ENCODE measurements at places on chromosomes 5 and 9.

DNA sequence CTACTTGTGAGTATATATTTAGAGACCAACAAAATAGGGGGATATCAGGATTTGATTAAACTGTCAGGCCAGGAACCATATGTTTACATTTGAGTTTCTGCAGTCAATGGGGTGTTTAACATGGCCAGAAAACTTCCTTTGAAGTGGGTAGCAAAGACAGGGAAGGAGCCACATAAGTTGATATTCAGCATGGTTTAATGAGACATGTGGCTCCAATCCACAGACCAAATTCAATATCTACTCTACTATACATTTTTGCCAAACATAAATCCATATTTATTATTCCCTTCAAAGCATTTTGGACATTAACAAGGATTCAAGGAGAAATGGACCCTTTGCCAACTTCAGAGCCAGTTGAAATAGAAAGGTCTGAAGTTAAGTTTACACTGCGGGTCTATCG, 99.8 kb downstream of the TAF11L14 start:
- no peak for DNase-seq
- no peak overlapping the region for H3K27ac ChIP-seq
- no peaks in the 10 kb centered on the region for H3K36me3 ChIP-seq
- no peaks in the 10 kb centered on the region for H3K4me1 ChIP-seq
- no peak overlapping the region for H3K4me3 ChIP-seq

DNA sequence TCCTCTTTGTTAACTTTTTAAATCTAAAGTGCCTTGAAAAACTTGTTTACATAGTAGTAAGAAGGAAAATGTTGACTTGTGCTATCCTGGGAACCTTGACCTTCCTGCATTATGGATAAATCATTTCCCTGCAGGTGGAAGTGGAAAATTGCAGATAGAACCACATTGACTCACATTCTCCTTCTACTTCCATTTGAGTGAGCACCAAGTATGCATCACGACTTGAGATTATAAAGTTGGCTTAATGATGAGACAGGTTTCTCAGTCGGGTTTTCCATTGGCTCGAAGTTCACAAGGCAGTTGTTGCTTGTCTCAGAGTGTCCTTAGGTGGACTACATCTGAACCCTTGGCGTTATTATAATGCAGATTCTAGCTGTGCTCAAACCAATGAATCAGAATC, 39.9 kb downstream of the DOCK8 start:
- H3K4me3 ChIP-seq, result no peak overlapping the region
- H3K27me3 ChIP-seq, result no peaks in the 10 kb centered on the region
- peaks cover 16% of the 10 kb centered on the region for H3K4me1 ChIP-seq
- no peaks in the 10 kb centered on the region for H3K36me3 ChIP-seq

- no peaks in the 10 kb centered on the region for H3K27me3 ChIP-seq
- H3K27ac ChIP-seq, result no peak overlapping the region
- H3K36me3 ChIP-seq, result no peaks in the 10 kb centered on the region
- no peak overlapping the region for H3K4me3 ChIP-seq
- DNase-seq, result no peak
Measured at GRCh38 chr9:73611032-73611431, 459.4 kb downstream of the ANXA1 start.

GRCh38 chr5:92836855-92837755, 743.9 kb downstream of the NR2F1-AS1 start:
- H3K27me3 ChIP-seq, result no peaks in the 10 kb centered on the region
- no peak overlapping the region for H3K27ac ChIP-seq
- H3K4me3 ChIP-seq, result no peak overlapping the region
- no peaks in the 10 kb centered on the region for H3K36me3 ChIP-seq
- no peak for DNase-seq

- DNase-seq, result no peak
- no peak overlapping the region for H3K27ac ChIP-seq
- H3K27me3 ChIP-seq, result no peaks in the 10 kb centered on the region
- H3K36me3 ChIP-seq, result no peaks in the 10 kb centered on the region
Measured at GRCh38 chr5:10941900-10942299, 180.9 kb upstream of the DAP start.

DNA sequence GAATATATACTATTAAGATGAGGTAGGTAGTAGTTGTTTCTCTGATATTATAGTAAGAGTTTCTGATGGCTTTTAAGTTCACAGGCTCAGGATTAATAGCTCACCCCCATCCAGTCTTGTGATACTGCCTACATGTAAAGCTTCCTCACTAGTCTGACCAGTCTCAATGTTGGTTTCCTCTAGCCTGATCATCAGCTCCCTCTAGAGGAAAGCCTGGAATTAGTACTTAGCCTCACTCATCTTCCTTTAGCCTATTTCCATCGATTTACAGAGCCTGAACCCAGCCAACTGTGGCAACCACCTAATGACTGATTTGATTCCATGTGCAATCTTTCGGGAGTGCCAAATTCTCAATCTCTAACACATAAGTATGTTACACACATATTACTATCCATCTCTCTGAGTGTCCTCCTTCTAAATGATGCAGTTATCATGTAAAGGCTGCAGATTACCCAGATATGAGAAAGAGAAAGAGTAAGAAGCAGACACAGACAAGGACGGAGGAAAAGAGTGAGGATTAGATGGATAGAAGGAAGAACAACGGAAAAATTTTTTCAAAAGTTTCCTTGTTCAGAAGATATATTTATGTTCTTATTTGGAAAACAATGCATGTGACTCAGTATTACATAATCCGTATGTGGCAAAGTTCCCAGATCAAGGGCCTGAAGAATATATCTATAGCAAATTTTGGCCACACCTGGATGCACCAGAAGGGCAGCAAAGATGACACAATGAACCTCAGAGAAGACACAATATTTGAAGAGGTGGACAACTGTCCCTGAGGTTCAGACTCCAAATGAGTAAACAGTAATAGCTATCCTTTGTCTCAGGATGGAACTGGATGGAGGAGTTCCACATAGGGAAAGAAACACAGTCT, 333.7 kb downstream of the ELAVL2 start:
- no peak overlapping the region for H3K27ac ChIP-seq
- H3K4me1 ChIP-seq, result peaks cover 2% of the 10 kb centered on the region
- no peak overlapping the region for H3K4me3 ChIP-seq
- peak; percentile 47 for DNase-seq
- no peaks in the 10 kb centered on the region for H3K27me3 ChIP-seq
- H3K36me3 ChIP-seq, result no peaks in the 10 kb centered on the region

DNA sequence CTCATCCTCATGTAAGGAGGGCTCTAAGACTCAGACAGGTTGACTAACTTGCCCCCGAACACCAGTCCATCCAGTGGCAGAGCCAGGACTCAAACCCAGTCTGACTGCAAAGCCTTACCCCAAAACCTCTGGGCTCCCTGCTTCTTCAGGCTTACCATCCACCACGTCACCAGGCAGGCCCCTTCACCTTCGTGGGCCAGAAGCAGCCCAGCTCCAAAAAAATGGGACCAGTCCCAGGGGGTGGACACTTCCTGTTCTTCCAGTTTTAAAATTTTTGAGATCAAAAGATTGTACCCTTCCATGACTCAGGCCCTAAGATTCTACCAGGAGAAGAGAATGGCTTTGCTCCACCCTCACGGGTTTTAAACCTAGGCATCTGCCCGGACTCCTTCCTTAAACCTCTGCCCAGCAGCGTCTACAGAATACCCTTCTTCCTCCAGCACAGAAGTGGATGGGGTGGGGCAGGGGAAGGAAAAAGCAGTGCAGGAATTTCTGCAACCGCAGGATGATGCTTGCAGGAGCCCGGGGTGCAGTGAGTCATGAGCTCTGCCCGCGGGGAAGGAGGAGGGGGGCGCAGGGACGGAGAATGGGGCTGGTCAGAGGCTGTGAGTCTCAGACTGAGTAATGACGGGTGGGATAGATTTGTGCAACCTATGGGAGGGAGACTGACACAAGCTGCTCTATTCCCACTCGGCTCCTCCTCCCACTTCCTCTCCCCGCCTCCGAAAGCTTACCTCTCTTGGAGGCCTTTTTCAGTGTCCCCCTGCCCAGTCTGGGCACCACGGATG, 50.4 kb upstream of the STXBP1 start:
- H3K27me3 ChIP-seq, result peaks cover 10% of the 10 kb centered on the region
- peaks cover 30% of the 10 kb centered on the region for H3K36me3 ChIP-seq
- H3K4me3 ChIP-seq, result peak overlapping the region; percentile 42
- H3K4me1 ChIP-seq, result peaks cover 60% of the 10 kb centered on the region
- H3K27ac ChIP-seq, result peak overlapping the region; percentile 97

- no peak overlapping the region for H3K27ac ChIP-seq
- no peak for DNase-seq
- H3K27me3 ChIP-seq, result no peaks in the 10 kb centered on the region
- H3K4me1 ChIP-seq, result no peaks in the 10 kb centered on the region
Measured at GRCh38 chr5:158429564-158429963, 570.6 kb upstream of the CLINT1 start.

GRCh38 chr5:43000111-43000840, 39.8 kb downstream of the ANXA2R start:
- peaks cover 10% of the 10 kb centered on the region for H3K4me1 ChIP-seq
- H3K36me3 ChIP-seq, result peaks cover under 1% of the 10 kb centered on the region
- DNase-seq, result peak; percentile 46
- H3K27me3 ChIP-seq, result peaks cover 2% of the 10 kb centered on the region

GRCh38 chr5:17713301-17713700, 79.0 kb downstream of the TAF11L14 start:
- H3K4me3 ChIP-seq, result no peak overlapping the region
- peaks cover 2% of the 10 kb centered on the region for H3K27me3 ChIP-seq
- H3K36me3 ChIP-seq, result no peaks in the 10 kb centered on the region
- H3K4me1 ChIP-seq, result no peaks in the 10 kb centered on the region
- no peak for DNase-seq
- H3K27ac ChIP-seq, result no peak overlapping the region

GRCh38 chr9:96241391-96241809, 60.6 kb downstream of the HSD17B3 start:
- H3K36me3 ChIP-seq, result no peaks in the 10 kb centered on the region
- DNase-seq, result no peak
- H3K4me1 ChIP-seq, result no peaks in the 10 kb centered on the region

DNA sequence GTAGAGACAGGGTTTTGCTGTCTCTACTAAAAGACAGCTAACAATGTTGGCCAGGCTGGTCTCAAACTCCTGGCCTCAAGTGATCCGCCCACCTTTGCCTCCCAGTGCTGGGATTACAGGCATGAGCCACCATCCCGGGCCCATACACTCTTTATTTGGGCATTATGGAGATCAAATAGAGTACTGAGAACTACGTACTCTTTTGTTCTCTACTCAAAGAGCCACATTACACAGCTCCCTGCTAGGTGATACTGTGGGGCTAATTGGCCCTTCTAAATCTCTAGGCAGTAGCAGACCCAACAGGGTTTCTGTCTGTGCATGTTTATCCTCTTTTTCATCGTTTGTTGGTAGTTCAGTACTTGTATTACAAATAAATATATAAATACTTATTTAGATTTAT, 16.1 kb downstream of the CKMT2 start:
- peaks cover 6% of the 10 kb centered on the region for H3K27me3 ChIP-seq
- no peak overlapping the region for H3K4me3 ChIP-seq
- no peak overlapping the region for H3K27ac ChIP-seq
- peaks cover 15% of the 10 kb centered on the region for H3K36me3 ChIP-seq
- peaks cover 39% of the 10 kb centered on the region for H3K4me1 ChIP-seq

DNA sequence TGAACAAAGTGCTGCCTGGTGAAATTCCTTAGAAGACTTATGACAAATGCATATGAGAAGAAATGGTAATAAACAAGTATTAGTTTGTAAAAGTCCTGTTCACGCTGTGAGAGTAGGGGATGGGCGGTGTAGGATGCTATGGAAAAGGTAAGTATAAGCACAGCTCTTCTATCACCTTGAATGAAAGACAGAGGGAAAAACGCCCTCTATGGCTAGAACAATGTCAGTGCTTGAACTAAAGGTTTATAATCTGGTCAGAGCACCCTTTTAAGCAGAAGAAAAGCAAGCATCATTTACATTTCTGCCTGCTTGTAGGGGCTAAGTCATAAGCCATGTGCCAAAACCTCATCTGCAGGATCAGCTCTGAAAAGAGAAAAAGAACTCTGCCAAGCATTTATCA, 115.2 kb downstream of the LHFPL2 start:
- no peak for DNase-seq
- H3K27ac ChIP-seq, result no peak overlapping the region
- H3K27me3 ChIP-seq, result no peaks in the 10 kb centered on the region
- H3K4me3 ChIP-seq, result no peak overlapping the region
- H3K4me1 ChIP-seq, result peaks cover 30% of the 10 kb centered on the region

DNA sequence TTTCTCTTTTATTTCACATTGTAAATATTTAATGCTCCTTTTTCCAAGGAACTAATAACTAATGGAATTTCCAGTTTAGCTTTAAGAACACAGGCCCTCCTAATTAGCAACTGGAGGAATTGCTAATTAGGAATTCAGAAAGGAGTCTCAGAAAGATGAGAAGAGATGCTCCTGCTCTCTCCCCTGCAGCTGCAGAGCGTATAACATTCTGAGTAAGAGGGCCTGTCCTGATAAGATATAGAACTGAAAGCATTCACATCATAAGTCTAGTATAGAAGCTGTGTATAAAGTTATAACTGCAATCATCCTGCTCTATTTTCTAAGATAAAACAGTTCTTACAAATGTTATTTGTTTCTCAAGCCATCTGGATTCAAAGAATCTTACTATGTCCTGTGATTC, 83.2 kb downstream of the DTWD2 start:
- H3K36me3 ChIP-seq, result no peaks in the 10 kb centered on the region
- no peak overlapping the region for H3K4me3 ChIP-seq
- no peak for DNase-seq
- H3K4me1 ChIP-seq, result no peaks in the 10 kb centered on the region
- H3K27ac ChIP-seq, result no peak overlapping the region
- H3K27me3 ChIP-seq, result no peaks in the 10 kb centered on the region

All from endothelial cell (in vitro differentiated cells).